ENCODE measurements at places on chromosomes 16 and 17. TPM values are rescaled to one million over a fixed set of nuclear protein-coding genes. Genes with fewer than 3 reads are reported as not detected.

DNA sequence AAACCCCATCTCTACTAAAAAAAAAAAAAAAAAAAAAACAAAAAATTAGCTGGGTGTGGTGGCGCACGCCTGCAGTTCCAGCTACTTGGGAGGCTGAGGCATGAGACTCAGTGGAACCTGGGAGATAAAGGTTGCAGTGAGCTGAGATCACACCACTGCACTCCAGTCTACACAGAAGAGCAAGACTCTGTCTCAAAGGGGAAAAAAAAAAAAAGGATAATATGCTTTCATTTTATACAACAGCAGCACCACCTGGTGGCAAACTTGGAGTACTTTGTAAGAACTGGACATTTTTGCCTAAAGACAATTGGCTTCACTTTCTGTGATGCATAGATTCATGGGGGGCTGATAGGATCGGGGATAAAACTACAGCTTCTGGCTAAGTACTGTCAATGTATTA is 8.5 kb downstream of the CHTF8 start:
- peak; percentile 37 for DNase-seq

DNA sequence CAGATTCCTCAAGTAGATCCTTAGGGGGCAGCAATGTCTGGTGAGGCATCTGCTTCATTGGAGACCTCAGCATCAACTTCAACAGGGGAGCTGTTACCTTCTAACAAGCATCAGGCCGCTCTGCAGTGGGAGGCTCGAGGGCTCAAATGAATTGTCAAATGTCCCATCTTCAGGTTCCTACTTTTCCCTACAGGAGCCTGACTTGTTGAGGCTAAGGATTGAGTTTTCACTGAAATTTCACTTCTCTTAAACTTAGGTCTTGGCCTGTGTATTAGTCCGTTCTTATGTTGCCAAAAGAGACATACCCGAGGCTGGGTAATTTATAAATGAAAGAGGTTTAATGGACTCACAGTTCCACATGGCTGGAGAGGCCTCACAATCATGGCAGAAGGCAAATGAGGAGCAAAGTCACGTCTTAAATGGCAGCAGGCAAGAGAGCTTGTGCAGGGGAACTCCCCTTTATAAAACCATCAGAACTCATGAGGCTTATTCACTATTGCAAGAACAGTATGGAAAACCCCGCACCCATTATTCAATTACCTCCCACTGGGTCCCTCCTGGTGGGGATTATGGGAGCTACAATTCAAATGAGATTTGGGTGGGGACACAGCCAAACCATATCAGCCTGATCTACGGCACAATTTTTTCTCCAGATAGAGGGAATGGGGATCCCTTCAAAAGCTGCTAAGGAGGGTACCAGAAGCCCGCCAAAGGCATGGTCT is 5.1 kb upstream of the CD300LD start:
- DNase-seq, result no peak

- DNase-seq, result no peak
Observed at GRCh38 chr17:36133602-36134236, 30.1 kb downstream of the CCL4 start.

- DNase-seq, result no peak
Observed at GRCh38 chr17:64174686-64175456, 44.9 kb upstream of the ERN1 start.

DNA sequence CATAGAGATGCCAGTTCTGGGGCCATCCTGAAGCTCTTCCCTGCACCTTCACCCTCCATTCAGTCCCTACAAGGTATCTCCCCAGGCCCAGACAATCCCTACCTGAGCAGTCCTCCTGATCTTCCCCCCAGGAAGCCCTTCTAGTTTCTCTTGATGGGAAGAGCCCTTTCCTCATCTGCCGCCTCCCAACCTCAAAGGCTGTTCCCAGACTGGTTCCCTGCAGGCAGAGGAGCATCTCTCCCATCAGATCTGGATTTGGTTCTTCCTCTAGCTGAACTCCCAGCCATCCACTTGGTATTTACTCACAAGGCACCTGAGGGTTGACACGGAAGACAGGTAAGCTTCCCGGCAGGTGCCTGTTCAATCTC is 24.6 kb upstream of the PHB1 start:
- no peak for DNase-seq

DNA sequence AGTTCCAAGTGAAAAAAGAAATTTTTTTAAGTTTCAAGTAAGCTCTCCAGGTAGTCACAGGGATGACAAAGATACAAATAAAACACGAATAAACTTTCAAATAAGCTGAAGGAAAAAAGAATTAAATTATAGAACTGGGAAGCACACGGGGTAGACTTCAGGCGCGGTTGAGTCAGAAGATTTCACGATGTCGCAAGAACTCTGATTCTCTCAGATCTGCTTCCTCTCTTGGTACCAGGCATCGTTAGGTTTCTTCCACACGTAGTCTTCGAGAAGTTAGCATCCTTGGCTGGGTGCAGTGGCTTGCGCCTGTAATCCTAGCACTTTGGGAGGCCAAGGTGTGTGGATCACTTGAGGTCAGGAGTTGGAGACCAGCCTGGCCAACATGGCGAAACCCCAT is 784.1 kb upstream of the RBFOX1 start:
- no peak for DNase-seq

DNA sequence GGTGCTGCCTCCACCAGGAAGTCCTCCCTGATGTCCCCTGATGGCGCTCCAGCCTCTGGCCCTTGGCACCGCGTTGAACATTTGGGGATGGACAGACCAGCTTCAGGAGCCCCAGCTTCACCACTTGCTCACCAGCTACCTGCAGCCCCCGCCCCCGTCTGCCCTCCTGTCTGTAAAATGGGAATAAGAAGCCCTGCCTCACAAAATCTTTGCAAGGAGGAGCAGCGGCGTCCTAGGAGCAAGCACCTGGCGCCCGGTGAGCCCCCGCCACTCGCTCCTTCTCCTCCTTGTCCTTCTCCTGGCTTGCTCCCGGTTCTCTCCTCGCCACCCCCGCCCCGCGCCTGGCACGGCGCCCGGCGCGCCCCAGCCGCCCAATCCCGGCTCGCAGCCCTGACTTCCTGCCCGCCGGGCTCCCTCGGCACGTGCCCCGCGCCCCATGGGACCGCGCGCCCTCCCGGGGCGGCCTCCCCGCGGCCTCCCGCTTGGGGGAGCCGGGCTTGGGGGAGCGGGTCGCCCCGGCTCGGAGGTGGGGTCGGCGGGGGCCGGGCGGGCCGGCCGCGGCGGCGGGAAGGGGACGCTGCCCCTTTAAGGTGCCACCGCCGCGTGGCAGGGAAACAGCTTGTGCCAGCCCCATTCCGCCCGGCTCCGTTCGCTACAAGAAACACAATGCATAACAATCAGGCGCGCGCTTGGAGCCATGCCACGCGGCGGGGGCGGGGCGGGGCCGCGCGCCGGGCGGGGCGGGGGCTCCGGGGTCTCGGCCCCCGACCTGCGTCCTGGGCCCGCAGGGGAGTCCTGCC is 9.1 kb upstream of the PPP1R1B start:
- no peak for DNase-seq

GRCh38 chr17:76491271-76492122 is 9.7 kb downstream of the RHBDF2 start:
- DNase-seq, result no peak

HOXB6 gene
- not detected for total RNA-seq

TM4SF5 gene
- total RNA-seq, result not detected

SALL1 gene
- 57.7 TPM for total RNA-seq

DRC7 gene
- total RNA-seq, result 0.40 TPM

DOC2A gene
- 87.2 TPM for total RNA-seq

KRT25 gene
- not detected for total RNA-seq

SPATA32 gene
- not detected for total RNA-seq
